ENCODE measurements at places on chromosomes 4 and X.

GRCh38 chr4:187393531-187394344 is 601.8 kb upstream of the ZFP42 start:
- DNase-seq = no peak

DNA sequence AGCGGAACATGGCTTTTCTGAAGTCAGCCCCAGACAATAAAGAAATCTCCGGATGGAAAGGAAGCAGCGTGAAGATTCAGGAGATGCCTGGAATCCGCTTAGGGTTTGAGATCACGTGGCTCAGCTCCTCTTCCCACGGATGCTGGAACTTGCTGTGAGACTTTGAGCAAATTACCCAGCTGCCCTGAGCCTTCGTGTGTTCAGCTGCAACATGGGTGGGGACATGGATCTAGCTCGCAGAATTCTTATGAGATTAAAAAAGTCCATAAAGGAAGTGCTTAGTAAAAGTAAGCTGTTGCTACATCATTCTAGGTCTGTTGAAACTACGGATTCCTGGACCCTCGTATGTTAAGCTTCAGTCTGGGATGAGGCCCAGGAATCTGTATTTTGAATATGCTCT is 55.7 kb upstream of the STIM2 start:
- no peak for DNase-seq

DNA sequence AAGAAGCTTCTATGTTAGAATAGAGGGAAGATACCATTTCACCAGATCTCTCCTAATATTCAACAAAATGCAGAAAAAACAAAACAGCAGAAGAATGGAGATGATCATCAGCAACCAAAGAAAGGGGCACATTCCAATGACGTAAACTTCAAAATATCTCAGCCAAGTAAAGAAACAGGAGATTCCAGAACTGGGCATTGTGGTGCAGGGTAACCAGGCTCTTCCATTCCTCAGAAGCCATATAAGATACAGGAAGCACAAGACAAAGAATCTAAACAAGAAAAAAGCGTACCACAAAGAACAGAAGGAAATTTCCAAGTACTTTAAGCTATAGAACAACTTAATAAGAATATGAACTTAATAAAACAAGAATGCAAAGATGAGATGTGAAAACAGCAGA is 6.9 kb upstream of the ARMCX4 start:
- DNase-seq = no peak

DNA sequence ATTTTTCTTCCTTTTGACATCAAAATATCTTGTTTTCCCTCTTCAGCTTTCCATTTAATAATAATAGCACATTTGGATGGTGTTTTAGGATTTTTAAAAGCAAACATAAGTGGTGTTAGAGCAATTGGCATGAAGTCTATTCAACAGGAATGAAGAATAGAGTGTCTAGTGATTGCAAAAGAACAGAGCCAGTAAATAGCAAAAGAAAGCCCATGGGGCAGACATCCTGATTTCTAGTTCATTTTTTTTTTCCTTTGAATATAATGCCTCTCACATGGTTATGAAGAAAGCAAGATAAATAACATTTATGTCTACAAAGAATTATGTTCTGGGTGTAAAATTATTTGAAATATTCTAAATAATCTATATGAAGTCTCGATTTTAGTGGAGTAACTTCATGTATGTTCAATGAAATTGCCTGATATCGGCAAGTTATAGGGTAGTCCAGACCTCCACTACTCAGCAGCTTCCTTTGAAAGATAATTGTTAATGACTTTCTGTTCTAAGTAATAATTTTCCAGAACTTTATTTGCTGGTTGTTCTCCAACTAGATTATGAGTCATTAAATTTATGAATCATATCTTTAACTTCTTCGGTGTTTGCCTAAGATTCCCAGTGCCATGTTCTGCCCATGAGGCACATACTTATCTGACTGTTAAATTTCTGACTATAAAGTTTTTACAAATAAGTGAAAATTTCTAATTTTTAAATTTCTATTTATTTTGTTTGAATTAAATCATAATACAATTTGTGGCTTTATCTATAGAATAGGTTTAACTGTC is 587.9 kb downstream of the TLL1 start:
- DNase-seq = no peak

All from mesothelial cell of epicardium (in vitro differentiated cells).